ENCODE measurements at places on chromosomes 3 and 15. TPM values are rescaled to one million over a fixed set of nuclear protein-coding genes. Genes with fewer than 3 reads are reported as not detected.

- no peak overlapping the region for H3K4me3 ChIP-seq
- no peak overlapping the region for H3K27ac ChIP-seq
- H3K27me3 ChIP-seq, result no peaks in the 10 kb centered on the region
- DNase-seq, result peak; percentile 61
- H3K36me3 ChIP-seq, result no peaks in the 10 kb centered on the region
These were observed 37.5 kb upstream of the IQSEC1 start for GRCh38 chr3:13110678-13111116.

- no peaks in the 10 kb centered on the region for H3K4me1 ChIP-seq
- no peaks in the 10 kb centered on the region for H3K27me3 ChIP-seq
- H3K27ac ChIP-seq, result no peak overlapping the region
These were observed 44.8 kb downstream of the GATM start for GRCh38 chr15:45333550-45333949.

The TNFAIP8L3 gene
- 11.2 TPM for total RNA-seq

The CRBN gene
- 62.5 TPM for total RNA-seq

The C2CD4A gene
- total RNA-seq, result under 0.01 TPM

- DNase-seq, result peak; percentile 85
- peaks cover 47% of the 10 kb centered on the region for H3K4me1 ChIP-seq
- H3K27me3 ChIP-seq, result no peaks in the 10 kb centered on the region
- H3K27ac ChIP-seq, result peak overlapping the region; percentile 71
These were observed 114.6 kb downstream of the CYP19A1 start for GRCh38 chr15:51223771-51224229.

The KNSTRN gene
- 19.9 TPM for total RNA-seq

The ADAMTSL3 gene
- 0.72 TPM for total RNA-seq

The RTP3 gene
- total RNA-seq, result not detected

The FAM174B gene
- total RNA-seq, result 5.1 TPM

DNA sequence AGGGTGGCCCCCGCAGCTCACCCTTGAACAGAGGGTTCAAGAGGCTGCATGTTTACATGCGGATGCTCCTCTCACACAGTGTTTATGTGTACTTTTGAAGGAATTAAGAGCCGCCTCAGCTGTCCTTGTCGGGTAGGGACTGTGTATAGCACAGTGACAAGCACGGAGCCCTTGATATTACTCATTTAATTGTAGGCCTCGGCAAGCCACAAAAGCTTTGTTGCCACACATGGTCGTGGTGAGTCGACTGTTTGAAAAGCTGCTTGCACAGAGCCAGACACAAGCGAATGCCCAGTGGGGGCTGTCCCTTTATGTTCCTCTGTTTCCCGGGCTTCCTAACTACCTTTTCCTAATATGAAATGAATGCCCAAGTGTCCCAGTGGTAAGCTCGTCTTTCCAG, 4.5 kb downstream of the ESYT3 start:
- peaks cover 20% of the 10 kb centered on the region for H3K27me3 ChIP-seq
- H3K36me3 ChIP-seq, result no peaks in the 10 kb centered on the region
- H3K4me1 ChIP-seq, result peaks cover 47% of the 10 kb centered on the region
- no peak overlapping the region for H3K4me3 ChIP-seq
- peak; percentile 82 for DNase-seq

- H3K36me3 ChIP-seq, result no peaks in the 10 kb centered on the region
- no peak overlapping the region for H3K4me3 ChIP-seq
- no peaks in the 10 kb centered on the region for H3K27me3 ChIP-seq
- DNase-seq, result peak; percentile 43
These were observed 523.1 kb upstream of the FRG2C start for GRCh38 chr3:75140904-75141615.

GRCh38 chr15:70646169-70646568, 117.2 kb downstream of the UACA start:
- no peak for DNase-seq
- peaks cover 1% of the 10 kb centered on the region for H3K36me3 ChIP-seq
- H3K27me3 ChIP-seq, result no peaks in the 10 kb centered on the region
- H3K4me1 ChIP-seq, result peaks cover 9% of the 10 kb centered on the region

- H3K4me3 ChIP-seq, result no peak overlapping the region
- no peaks in the 10 kb centered on the region for H3K27me3 ChIP-seq
- H3K4me1 ChIP-seq, result peaks cover 4% of the 10 kb centered on the region
These were observed 139.7 kb downstream of the STAG1 start for GRCh38 chr3:136612512-136612911.

The CACNA2D2 gene
- not detected for total RNA-seq

The VEPH1 gene
- 23.2 TPM for total RNA-seq

GRCh38 chr3:139182598-139182997, 137.9 kb upstream of the PRR23C start:
- no peaks in the 10 kb centered on the region for H3K27me3 ChIP-seq
- no peaks in the 10 kb centered on the region for H3K36me3 ChIP-seq
- H3K27ac ChIP-seq, result no peak overlapping the region
- no peaks in the 10 kb centered on the region for H3K4me1 ChIP-seq
- no peak for DNase-seq

The RBP2 gene
- not detected for total RNA-seq

The RHOA gene
- total RNA-seq, result 899 TPM

The IGSF11 gene
- under 0.01 TPM for total RNA-seq

DNA sequence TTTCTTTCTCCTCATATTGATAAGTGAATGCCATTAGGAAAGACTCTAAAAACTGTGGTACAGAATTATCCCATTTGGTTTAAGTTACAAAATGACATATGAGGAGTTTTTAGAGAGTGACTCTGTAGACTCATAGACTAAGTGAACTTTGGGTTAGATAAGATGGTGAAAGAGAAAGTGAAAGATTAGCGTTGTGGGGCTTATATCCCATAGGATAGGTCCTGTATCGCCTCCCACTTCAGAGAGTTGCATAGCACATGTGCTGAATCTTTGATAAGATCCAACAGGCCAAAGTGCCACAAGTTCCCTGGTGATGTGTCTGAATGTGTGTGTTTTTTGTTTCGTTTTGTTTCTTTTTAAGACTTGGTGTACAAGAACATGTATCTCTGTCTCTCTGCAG, 666.9 kb downstream of the MECOM start:
- H3K27ac ChIP-seq, result no peak overlapping the region
- no peak for DNase-seq
- H3K27me3 ChIP-seq, result no peaks in the 10 kb centered on the region
- no peak overlapping the region for H3K4me3 ChIP-seq

The TM4SF4 gene
- total RNA-seq, result not detected

DNA sequence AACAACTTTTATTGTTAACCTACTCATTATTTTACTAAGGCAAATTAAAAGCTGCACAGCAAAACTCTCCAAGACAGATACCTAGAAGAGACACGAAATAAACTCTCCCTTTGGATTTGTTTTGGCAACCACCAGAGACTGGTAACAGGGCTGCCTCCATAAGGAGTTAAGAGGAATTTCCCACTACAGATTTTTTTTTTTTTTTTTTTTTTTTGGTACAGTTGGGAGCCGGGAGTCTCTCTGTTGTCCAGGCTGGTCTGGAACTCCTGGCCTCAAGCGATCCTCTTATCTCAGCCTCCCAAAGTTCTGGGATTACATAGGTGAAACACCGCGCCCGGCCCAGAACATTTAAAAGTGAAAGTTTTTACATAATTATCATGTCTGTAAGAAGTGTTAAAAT, 73.6 kb upstream of the VGLL4 start:
- peaks cover 4% of the 10 kb centered on the region for H3K27me3 ChIP-seq
- DNase-seq, result peak; percentile 87
- H3K36me3 ChIP-seq, result no peaks in the 10 kb centered on the region
- H3K4me1 ChIP-seq, result peaks cover 16% of the 10 kb centered on the region

The ATP8B4 gene
- 1.1 TPM for total RNA-seq

DNA sequence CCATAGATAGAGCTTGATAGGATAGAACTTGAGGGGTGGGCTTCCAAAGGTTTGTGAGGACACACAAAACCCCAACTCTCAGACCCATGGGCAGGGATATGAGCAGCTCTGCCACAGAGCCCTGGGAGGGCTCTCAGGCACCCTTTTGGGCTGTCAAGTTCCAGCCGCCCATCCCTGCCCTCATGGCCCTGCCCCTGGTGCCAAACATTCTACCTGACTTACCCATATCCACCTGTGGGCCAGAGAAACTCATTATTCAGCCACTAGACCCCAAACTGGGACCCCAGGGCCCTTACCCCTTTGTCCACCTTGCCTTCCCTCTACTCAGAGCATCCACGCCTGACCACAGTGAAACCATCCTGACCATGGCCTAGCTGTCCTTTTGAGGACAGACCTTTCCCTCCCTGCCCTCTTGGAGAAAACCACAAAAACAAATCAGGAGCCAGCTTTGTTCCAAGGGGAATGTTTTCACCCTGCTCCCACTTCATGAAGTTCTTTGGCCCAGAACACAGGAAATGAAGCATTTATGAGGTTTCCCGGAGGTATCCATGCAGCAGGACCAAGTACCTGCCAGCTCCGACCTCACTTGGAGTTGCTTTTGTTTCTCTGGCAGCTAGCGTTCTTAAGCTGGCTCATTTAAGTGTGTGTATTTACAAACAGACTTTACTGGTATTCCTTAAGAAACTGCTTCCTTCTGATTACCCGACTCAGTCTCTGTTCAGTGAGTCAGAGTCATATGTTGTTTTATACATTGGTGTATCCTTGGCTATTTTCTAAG, 34.2 kb upstream of the GALNT15 start:
- H3K36me3 ChIP-seq, result no peaks in the 10 kb centered on the region
- no peak overlapping the region for H3K4me3 ChIP-seq
- H3K4me1 ChIP-seq, result peaks cover 30% of the 10 kb centered on the region
- peak overlapping the region; percentile 64 for H3K27ac ChIP-seq
- DNase-seq, result peak; percentile 89
- no peaks in the 10 kb centered on the region for H3K27me3 ChIP-seq

The KIF15 gene
- 1.8 TPM for total RNA-seq

GRCh38 chr15:29352402-29352801, 82.8 kb upstream of the NSMCE3 start:
- no peak overlapping the region for H3K4me3 ChIP-seq
- H3K36me3 ChIP-seq, result no peaks in the 10 kb centered on the region
- no peaks in the 10 kb centered on the region for H3K4me1 ChIP-seq
- no peak for DNase-seq

DNA sequence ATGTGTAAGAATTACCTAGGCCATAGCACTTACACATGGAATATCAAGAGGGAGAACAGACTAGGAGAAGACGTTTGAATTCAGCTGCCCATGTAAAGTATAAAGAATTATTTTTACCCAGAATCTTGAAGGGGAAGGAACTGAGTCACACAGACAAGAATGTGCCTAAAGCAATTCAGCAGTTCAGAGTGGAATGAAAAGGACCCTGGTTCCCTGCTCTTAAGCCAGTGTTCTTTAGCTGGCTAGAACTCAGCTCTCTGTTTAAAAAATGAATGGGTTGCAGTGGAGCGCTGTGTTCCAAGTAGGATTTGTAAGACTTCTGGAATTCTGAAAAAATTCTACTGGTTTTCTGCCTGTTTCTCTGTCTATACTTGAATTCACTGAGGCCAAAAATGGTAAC, 440.2 kb downstream of the LPP start:
- peak overlapping the region; percentile 79 for H3K27ac ChIP-seq
- H3K36me3 ChIP-seq, result no peaks in the 10 kb centered on the region
- no peak overlapping the region for H3K4me3 ChIP-seq
- DNase-seq, result no peak
- peaks cover 34% of the 10 kb centered on the region for H3K4me1 ChIP-seq

DNA sequence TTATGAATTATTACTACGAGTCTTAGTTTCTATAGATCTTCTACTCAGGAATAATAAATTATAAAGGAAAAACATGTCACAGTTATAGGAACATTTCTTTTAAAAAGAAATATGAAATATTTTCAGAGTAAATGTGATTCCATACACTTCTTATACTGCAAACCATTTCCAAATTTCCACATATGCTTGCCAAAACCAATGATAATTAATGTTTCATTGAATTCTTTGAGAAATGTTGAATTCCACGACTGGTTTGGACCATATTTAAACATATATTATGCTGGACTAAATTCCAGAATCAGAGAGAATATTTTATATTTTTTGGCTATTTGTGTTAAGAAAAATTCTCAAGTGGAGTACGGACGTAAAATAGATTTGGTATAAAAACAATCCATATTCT, 144.6 kb downstream of the EPHA3 start:
- DNase-seq, result no peak
- H3K27me3 ChIP-seq, result no peaks in the 10 kb centered on the region
- no peaks in the 10 kb centered on the region for H3K36me3 ChIP-seq
- H3K27ac ChIP-seq, result no peak overlapping the region

DNA sequence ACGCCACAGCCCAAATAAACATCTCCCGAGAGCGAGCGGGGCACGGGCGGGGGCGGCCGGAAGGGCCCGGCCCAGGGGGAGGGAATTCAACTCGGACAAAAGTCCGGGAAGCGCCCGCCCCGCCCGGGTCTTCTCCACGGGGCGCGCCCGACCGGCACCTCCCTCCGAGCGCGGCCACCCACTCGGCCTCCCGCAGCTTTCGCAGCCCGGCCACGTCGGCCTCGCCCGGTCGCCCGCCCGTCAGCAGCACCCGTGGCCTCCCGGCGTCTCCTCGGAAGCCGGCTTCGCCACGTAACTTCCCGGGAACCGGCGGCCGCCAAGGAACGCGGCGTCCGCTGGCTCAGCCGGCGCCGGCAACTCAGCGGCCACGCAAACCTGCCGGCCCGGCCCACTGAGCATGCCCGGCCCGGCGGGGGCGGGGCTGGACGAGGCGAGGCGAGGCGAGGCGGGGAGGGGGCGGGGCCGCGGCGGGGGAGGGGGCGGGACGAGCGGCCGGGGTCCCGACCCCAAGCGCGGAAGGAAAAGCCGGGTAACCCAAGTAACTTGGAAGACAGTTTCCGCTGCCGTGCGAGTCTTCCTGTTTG, at the start of gene TJP1:
Gene TJP1 (minus strand): TSS at position 369 of the 584 bp plus-strand sequence. CDS start 440 bp downstream, outside the sequence.
- DNase-seq, result peak; percentile 94
- H3K4me3 ChIP-seq, result peak within 1 kb of the TSS; percentile 86
- H3K27me3 ChIP-seq, result no peaks in the 10 kb centered on the region
- no peaks in the 10 kb centered on the region for H3K36me3 ChIP-seq
- H3K4me1 ChIP-seq, result peaks cover 31% of the 10 kb centered on the region
- H3K27ac ChIP-seq, result peak within 1 kb of the TSS; percentile 95

DNA sequence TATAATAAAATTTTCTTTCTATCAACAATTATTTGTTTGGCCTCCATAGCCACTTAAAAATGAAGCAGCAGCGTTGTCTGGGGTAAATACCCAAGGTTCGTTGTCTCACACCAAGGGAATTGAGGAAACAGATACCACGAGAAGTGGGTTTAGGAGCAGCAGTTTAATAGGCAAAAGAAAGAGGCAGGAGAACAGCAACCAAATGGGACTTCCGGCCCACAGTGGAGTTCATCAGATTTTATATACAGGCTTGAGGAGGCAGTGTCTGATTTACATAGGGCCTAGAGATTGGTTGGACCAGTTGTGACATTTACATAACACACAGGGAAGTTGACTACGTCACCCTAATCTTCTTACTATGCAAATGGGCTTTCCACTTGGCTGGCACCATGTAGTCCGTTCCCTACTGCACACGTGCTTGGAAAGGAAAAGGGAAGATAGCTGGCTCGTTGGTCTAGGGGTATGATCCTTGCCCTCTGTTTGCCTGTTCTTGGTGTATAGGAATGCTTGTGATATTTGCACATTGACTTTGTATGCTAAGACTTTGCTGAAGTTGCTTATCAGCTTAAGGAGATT, 61.5 kb upstream of the SETMAR start:
- H3K4me3 ChIP-seq, result no peak overlapping the region
- no peak for DNase-seq
- H3K27ac ChIP-seq, result no peak overlapping the region
- H3K27me3 ChIP-seq, result no peaks in the 10 kb centered on the region

The QRICH1 gene
- total RNA-seq, result 167 TPM

All from osteoblast (primary cell).